ENCODE measurements at places on chromosomes 16 and 17. TPM values are rescaled to one million over a fixed set of nuclear protein-coding genes. Genes with fewer than 3 reads are reported as not detected.

- H3K36me3 ChIP-seq: peaks cover 1% of the 10 kb centered on the region
- H3K27ac ChIP-seq: no peak overlapping the region
- DNase-seq: no peak
- H3K4me1 ChIP-seq: no peaks in the 10 kb centered on the region
- no peak overlapping the region for H3K4me3 ChIP-seq
- no peaks in the 10 kb centered on the region for H3K27me3 ChIP-seq
These were observed 5.1 kb downstream of the PHAF1 start for GRCh38 chr16:67114793-67115192.

The CXCL16 gene
- polyA plus RNA-seq: 252 TPM

The CCR7 gene
- 2.1 TPM for polyA plus RNA-seq

DNA sequence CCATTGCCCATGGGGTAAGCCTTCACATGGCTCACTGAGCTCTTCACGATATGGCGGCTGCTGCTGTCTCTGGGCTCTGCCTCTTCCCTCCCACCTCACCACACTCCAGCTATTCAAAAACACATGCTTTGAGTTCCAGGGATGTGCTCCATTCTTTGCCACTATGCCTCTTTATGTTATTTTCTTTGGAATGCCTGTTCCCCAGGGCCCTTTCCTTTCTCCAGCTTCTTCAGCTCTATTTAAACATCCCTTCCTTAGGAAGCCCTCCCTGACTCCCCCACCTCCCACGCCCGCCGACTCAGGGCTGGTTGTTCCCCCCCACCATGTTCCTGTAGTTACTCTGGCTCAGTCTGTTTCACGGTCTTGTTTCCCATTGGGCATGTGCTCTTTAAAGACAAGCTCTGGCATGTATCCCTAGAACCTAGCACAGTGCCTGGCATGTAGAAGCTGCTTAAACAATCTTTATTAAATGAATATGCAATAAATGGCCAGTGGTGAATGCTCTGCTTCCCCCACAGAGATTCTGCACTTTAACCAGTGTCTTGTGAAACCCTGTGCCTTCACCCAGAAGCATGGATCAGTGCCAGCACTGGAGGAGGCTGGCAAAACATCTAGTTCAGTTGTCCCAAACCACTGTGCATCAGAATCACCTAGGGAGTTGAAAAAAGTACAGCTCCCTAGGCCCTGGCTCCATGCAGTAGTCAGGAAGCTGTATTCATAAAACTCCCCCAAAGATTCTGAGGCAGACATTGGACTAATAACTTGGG is 6.9 kb downstream of the MYCBPAP start:
- peaks cover 5% of the 10 kb centered on the region for H3K4me1 ChIP-seq
- H3K36me3 ChIP-seq: no peaks in the 10 kb centered on the region

DNA sequence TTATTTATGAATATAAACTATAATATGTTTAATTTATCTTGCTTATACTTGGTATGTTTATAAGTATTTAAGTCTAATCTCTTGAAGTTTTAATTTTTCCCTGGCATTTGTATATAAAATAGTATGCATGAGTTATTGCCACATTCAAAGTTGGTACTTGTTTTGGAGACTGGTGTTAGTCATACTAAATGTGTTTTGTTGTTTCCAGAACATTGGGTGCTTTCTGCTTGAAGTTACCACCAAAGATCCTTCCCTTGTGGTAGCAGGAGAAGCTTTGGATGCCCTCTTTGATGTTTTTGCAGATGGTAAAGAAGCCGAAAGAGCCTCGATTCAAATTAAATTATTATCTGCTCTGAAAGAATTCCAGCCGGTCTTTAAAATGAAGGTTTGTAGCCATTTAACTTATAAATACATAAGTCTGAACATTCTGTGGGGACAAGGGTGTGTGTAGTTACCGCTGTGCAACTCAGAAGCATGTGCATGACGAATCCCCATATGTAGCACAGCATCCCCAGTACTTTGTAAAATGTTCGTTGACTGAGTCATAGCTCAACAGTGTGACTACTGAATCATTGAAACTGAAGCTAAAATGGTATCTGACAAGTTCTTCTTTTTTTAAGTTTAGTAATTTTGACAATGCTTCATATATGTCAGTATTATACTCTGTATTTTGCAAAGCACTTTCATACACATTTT is 36.4 kb downstream of the HEATR3 start:
- no peak overlapping the region for H3K27ac ChIP-seq
- H3K4me3 ChIP-seq: no peak overlapping the region
- no peaks in the 10 kb centered on the region for H3K4me1 ChIP-seq
- peaks cover 38% of the 10 kb centered on the region for H3K36me3 ChIP-seq
- no peak for DNase-seq

The CEMP1 gene
- polyA plus RNA-seq: 1.1 TPM

GRCh38 chr16:27198451-27199234 is 4.7 kb upstream of the KDM8 start:
- H3K4me1 ChIP-seq: no peaks in the 10 kb centered on the region
- H3K27me3 ChIP-seq: peaks cover 10% of the 10 kb centered on the region
- no peaks in the 10 kb centered on the region for H3K36me3 ChIP-seq
- no peak overlapping the region for H3K27ac ChIP-seq

DNA sequence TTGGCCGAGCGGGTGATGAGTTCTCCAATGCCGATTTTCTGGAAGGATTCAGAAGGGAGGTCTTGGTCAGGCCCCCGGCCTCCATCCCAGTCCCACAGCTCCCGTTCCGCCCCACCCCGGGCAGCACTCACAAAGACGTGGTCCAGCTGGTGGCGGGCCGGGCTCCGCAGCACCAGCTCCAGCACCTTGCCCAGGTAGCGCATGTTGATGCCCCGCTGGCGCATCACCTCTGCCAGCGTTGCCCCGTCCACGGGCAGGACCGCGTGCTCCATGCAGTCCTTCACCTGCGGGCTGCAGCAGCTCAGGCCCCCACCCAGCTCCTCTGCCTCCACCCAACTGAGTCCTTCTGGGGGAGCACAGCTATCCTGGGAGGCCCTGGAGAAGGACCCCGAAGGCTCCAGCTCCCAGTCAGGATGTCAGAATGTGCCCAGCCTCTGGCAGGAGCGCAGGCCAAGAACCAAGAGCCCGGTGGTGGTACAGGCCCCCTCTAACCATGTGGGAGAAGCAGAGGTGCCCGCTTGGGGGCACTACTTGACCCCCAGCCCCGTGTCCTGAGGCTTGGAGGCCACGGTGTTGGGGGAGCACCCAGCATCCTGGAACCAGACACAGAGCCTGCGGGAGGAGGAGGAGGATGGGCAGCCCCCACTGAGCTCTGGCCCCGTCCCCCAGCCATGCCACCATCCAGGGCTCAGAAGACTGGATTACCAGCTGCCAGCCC is 16.2 kb downstream of the CLUH start:
- H3K36me3 ChIP-seq: peaks cover 33% of the 10 kb centered on the region
- no peaks in the 10 kb centered on the region for H3K27me3 ChIP-seq
- no peak overlapping the region for H3K4me3 ChIP-seq
- no peak for DNase-seq

GRCh38 chr17:45310380-45311324 is 6.2 kb downstream of the MAP3K14 start:
- peaks cover 63% of the 10 kb centered on the region for H3K4me1 ChIP-seq
- H3K36me3 ChIP-seq: peaks cover 5% of the 10 kb centered on the region
- no peaks in the 10 kb centered on the region for H3K27me3 ChIP-seq
- H3K27ac ChIP-seq: peak overlapping the region; percentile 78
- H3K4me3 ChIP-seq: no peak overlapping the region

The SERPINF2 gene
- polyA plus RNA-seq: 78.9 TPM

The PGAP6 gene
- polyA plus RNA-seq: 64.8 TPM

- H3K27ac ChIP-seq: peak overlapping the region; percentile 55
- no peaks in the 10 kb centered on the region for H3K27me3 ChIP-seq
- peaks cover 12% of the 10 kb centered on the region for H3K4me1 ChIP-seq
- no peak for DNase-seq
- no peaks in the 10 kb centered on the region for H3K36me3 ChIP-seq
- H3K4me3 ChIP-seq: no peak overlapping the region
These were observed 21.2 kb downstream of the ARHGAP17 start for GRCh38 chr16:24993722-24994686.

The CA5A gene
- polyA plus RNA-seq: 0.14 TPM

GRCh38 chr16:84462296-84463210 is 41.9 kb downstream of the MEAK7 start:
- no peak overlapping the region for H3K4me3 ChIP-seq
- DNase-seq: no peak
- H3K4me1 ChIP-seq: no peaks in the 10 kb centered on the region

The GNG13 gene
- not detected for polyA plus RNA-seq

DNA sequence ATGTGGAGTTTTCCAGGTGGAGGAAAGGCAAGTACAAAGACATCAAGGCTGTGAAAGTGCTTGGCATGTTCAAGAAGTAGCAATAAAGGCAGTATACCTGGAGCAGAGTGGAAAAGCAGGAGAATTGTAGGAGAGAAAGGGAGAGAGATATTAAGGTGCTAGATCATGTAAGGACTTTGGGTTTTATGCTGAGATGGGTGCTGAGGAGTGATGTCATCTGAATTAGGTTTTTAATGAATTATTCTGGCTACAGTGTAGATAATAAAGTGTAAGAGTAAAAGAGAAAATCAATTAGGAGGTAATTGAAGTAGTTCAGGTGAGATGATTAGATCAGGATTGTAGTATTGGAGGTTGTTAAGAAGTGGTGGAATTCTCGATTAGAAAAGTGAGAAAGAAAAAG is 34.0 kb downstream of the NFAT5 start:
- H3K36me3 ChIP-seq: no peaks in the 10 kb centered on the region
- no peaks in the 10 kb centered on the region for H3K27me3 ChIP-seq
- H3K27ac ChIP-seq: no peak overlapping the region
- H3K4me1 ChIP-seq: no peaks in the 10 kb centered on the region

- H3K36me3 ChIP-seq: no peaks in the 10 kb centered on the region
- H3K27ac ChIP-seq: no peak overlapping the region
- DNase-seq: no peak
- H3K4me1 ChIP-seq: no peaks in the 10 kb centered on the region
- no peaks in the 10 kb centered on the region for H3K27me3 ChIP-seq
These were observed 310.1 kb downstream of the CA10 start for GRCh38 chr17:51848451-51848850.

DNA sequence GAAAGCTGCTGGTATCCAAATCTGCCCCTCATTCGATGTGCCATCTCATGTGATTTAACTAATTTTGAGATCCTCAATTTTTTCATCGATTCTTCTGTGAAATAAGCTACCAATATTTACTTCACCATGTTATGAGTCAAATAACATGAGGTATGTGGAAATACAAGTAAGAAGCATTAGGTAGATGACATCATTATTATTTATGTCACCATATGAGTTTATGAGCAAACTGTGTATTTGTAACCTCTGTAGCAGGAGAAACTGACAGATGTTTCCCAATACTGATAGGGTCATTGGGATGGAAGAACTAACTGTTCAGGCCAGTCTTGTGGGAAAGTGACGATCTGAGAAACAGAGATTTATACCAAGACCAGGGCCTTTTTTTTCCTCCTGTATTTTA is 229.4 kb upstream of the GOT2 start:
- H3K27me3 ChIP-seq: no peaks in the 10 kb centered on the region
- no peaks in the 10 kb centered on the region for H3K36me3 ChIP-seq
- no peaks in the 10 kb centered on the region for H3K4me1 ChIP-seq
- no peak for DNase-seq
- no peak overlapping the region for H3K4me3 ChIP-seq

The SLC35G3 gene
- polyA plus RNA-seq: not detected

DNA sequence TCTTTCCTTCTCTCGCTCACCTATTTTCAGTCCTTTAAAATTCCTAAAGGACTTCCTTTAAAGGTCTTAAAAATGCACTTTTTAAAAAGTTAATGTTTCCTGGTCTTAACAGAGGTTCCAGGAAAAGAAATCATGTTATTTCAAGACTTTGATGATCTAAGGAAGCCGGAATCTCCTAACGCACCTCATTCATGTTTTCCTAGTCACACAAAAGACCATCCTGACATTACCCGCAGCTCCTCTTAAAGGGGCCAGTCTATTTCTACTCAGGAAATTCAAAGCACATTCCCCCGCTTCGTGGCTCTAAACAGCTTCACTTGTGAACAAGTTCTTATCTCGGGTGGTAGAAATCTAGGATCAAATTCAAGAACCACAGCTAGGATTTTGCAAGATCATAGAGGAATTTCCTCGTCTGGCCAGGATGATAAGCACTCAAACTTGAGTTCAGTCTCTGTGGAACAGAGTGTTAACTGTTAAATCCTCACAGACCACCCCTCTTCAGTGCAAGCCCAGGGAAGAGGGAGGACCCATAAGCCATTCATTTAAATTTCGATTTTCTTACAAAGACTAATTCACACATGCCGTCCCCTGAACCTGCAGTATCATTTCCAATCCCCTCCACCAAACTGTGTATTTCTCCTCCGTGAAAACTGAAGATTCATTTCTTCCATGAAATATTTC is 137.1 kb upstream of the AXIN2 start:
- H3K36me3 ChIP-seq: no peaks in the 10 kb centered on the region
- DNase-seq: peak; percentile 78
- no peak overlapping the region for H3K4me3 ChIP-seq

DNA sequence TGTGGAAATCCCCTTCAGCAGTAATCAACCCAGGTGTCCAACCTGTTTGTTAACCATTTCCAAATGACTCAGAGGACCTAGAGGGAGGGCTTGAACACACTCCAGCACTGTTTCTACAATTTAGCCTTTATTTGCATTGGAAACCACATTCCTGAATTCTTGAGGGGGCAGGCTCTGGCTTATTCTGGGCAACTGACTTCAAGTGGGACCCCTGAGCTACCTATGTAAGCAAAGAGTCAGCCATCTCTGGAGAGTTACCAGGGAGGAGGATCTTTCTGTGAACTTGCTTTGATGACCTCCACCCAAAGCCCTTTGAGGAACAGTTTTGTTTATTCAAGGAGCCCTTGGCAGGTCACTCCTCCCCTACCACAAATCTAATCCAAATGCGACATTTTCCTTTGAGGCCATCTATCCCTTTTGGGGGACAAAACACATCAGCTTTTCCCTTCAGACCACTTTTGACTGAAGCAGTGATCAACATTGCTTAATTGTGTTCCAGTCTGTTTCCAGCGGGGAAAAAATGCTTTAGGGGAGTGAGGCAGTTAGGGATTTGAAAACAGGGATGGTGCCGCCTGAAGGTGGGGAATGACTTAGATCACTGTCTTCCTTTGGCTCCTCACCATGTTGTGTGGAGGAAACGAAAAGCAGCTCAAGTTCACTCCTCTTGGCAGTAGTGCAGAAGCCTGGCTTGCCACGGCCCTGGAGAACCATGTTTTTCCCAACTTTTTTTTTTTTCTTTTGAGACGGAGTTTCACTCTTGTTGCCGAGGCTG is 46.2 kb downstream of the TUBD1 start:
- H3K4me1 ChIP-seq: peaks cover 32% of the 10 kb centered on the region
- peak; percentile 84 for DNase-seq
- H3K27me3 ChIP-seq: no peaks in the 10 kb centered on the region
- H3K4me3 ChIP-seq: no peak overlapping the region

The CEP131 gene
- 7.0 TPM for polyA plus RNA-seq
